ENCODE measurements at places on chromosomes 7 and 10.
A peak's percentile ranks its signal among the peaks of the same experiment; 100 is the strongest.

DNA sequence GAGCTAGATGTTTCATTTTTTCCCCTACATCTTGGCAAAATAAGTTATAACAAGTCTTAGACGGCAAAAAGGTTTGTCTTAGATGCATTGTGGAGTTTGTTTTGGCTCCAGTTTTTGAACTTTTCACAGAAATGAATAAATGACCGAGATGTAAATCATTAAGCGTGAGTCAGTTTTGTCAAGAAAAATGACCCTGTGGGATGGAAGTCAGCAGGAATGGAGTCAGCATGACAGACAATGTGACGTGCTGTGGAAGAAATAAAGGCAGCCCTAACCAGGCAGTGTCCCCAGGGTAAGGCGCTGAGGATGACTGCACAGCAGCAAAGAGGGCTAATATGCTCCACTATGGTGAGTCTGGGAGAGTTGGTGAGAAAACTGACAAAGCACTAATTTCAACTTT, 163.2 kb downstream of the NOC3L start:
- DNase-seq, result no peak

- DNase-seq, result no peak
Measured at GRCh38 chr10:85761906-85762445, 604.6 kb downstream of the GRID1 start.

DNA sequence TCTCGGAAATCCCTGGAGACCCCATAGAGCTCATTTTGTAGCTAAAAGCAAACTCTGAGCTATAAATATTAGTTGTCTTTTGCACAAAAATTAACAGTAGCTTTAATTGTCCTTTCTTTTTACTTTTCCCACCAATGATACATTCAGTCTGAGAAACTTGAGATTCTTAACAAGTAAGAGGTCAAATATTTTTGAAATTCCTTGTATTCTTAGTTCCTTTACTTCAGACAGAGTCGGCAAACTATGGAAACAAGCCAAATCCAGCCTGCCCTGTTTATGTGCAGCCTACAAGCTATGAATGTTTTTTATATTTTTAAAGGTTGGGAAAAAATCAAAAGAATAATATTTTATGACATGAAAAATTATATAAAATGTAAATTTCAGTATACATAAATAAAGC, 146.6 kb downstream of the CTNNA3 start:
- DNase-seq, result no peak

DNA sequence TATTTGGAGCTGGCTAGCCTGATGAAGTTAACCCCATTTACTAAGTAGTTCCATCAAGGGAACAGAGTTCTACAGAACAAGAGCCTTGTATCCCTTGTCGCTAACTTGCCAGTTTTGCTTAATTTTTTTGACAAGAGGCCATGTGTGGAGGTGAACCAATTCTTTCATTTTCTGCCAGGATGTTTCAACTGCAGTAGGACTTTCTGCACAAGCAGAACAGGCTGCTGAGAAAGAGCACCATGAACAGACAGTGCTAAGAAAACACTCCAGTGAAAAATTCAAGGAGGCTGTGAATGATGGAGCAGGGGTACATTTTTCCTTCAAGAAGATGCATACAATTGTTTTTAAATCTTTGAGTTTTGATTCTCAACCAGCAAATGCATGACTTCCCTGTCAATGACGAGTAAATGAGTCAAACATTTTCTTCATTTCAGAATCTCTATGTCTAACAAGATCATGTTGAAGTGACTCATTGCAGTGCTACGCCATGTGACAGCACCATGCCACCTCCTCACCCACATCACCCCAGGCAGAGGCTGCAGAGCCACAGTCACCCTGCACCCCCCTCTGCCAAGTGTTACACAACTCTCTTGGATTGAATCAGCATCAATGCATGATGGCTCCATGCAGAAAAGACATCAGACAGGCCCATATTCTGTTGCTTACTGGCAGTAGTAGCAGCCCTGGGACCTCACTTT, 193.1 kb downstream of the COBL start:
- DNase-seq, result peak; percentile 70

DNA sequence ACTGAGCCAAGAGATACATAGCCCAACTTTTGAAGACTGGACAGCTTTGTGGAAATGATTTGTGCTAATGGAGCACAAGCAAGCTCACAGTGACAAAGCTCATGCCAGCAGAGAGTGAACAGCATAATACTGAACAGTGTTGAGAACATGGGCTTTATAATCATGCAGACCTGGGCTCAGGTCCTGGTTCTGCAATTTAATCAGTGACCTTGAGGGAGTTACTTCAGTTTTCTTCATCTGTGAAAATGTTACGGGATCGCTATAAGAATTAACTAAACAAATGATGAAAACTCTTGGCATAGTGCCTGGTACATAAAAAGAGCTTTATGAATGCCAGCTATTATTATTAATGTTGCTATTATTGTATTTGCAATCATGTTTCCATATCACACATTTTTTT, 690.5 kb upstream of the LRRN3 start:
- no peak for DNase-seq

GRCh38 chr10:96829029-96829773, 2.9 kb upstream of the LCOR start:
- DNase-seq, result no peak

- peak; percentile 58 for DNase-seq
Measured at GRCh38 chr7:102415685-102416225, 17.6 kb upstream of the ORAI2 start.

DNA sequence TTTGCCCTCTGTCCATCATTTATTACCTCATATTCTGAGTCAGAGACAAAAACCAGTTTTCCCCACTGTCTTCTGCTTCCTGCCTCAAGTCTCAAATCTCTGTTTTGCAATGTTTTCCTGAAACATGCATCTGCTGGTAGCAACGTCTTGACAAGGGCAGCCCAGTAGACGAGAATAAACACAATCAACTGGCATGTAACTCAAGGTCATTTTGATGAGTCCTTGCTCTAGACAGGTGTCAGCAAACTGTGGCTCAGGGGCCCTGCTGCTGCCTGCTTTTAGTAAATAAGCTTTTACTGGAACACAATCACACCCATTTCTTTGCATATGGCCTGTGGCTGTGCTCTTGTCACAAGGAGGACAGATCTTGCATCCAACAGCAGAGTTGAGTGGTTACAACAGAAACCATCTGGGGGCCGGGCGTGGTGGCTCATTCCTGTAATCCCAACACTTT, 59.8 kb downstream of the ITIH5 start:
- no peak for DNase-seq

GRCh38 chr7:108660465-108660864, 90.8 kb downstream of the DNAJB9 start:
- DNase-seq, result no peak

DNA sequence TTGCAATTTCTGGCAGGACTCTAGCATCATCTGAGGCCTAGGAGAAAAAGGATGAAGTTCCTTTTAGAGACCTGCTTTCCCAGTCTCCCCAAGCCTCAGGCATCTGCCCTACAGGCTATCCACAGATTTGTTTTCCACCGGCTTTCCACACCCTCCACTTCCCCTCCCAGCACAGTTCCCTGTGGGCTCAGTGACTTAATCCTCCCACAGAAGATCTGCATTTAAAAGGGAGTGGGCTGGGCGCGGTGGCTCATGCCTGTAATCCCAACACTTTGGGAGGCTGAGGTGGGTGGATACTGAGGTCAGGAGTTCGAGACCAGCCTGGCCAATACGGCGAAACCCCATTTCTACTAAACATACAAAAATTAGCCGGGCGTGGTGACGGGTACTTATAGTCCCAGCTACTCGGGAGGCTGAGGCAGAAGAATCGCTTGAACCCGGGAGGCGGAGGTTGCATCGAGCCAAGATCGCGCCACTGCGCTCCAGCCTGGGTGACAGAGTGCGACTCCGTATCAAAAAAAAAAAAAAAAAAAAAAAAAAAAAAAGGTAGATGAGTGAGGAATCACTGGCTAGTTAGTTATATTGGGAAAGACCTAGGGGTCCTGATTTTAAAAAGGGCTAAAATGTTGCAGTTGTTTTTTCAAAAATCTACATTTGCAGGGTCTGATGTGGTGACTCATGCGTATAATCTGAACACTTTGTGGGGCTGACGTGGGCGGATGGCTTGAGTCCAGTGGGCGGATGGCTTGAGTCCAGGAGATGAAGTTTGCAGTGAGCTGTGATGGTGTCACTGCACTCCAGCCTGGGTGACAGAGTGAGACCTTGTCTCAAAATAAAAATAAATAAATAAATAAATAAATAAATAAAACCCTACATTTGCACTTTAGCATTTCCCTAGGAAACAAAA, 119.5 kb downstream of the BAMBI start:
- no peak for DNase-seq

- no peak for DNase-seq
Measured at GRCh38 chr10:43153901-43154300, 15.7 kb downstream of the CSGALNACT2 start.

- no peak for DNase-seq
Measured at GRCh38 chr7:106978425-106979420, 65.8 kb upstream of the PRKAR2B start.

- DNase-seq, result no peak
Measured at GRCh38 chr10:102781090-102781920, 37.6 kb downstream of the WBP1L start.

DNA sequence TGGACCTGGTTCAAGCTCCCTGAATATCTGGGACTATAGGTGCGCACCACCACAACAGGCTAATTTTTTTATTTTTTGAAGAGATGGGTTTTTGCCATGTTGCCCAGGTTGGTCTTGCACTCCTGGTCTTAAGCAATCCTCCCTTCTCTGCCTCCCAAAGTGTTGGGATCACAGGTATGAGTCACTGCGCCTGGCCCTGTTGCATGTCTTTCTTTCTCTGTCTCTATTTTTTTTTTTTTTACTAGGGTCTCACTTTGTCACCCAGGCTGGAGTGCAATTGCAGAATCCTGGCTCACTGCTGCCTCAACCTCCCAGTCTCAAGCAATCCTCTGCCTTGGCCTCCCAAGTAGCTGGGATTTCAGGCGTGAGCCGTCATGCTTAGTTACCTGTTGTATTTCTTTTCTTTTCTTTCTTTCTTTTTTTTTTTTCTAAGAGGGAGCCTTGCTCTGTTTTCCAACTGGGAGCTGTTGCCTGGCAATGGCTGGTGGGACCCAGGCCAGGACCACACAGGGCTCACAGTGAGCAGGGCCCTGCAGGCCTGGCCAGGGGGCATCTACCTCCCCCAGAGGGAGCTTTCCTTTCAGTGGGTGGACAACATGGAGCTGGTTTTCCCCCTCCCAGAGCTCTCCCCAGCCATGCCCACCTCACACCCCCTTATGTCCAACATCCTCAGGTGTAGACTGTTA, 6.0 kb downstream of the MYL7 start:
- no peak for DNase-seq

DNA sequence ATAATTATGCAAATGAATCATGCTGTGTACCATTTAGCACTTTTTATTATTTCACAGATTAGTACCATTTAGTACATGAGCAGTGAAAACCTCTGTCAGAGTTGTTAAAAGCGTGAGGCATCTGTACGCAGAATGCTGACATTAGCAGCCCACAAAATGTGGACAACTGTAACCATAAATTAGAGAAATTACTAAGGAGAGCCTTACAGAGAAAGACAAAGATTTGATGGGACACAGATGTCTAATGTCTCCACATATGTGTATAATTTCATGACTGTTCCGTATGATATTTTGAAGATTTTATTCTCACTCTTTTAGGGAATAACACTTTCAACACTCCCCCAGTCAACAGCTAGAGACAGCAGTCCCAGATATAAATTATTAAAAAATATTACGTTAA, 414.0 kb upstream of the ANKRD30A start:
- no peak for DNase-seq

DNA sequence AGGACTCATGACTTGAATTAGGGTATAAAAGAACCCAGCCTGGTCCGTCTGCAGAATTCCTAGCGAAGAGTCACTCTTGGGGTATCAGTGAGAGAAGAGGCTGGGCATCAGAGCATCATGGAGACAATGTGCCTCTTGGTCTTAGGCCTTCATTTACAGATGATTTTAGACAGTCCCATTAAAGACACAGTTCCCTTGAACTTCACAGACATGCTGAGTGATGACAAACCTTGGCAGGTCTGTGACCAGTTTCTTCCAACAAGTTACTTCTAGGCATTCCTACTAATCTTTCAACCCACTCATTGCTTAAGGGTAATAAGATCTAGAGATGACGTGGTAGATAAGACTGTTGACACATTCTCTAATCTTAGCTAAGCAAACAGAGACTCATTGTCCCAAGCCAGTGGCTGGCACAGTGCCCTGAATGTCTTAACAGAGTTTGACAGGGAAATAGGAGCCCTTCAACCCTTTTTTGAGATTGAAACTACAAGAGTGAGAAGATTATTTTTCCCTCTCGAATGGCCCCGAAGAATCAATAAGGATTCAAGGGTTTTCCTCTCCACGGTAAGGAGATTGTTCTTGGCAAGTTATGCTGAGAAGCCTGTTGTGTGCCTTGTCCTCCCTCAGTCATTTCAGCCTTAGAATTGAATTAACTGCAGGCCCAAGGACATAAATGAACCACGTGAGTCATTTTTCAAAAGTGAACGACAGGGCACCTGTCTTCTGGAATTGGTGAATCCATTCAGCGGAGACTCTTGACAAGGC, 281.1 kb downstream of the CCDC3 start:
- DNase-seq, result no peak

DNA sequence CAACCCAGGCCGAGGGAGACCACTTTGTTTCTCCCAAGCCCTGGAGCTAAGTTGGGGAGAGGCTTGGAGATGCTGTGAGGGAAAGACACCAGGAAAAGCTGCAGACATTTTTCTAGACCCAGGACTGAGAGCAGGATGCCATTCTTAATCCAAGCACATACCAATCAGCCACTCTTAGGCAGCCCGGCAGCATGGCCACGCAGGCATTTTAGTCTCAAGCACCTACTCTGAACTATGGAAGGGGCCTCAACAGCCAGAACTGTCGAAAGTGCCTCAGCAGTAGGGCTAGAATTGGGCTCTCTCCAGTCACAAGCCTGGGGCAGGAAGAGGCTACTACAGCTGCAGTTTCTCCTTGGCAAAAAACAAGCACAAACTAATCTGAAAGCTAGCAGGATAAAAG, 57.8 kb downstream of the GCC1 start:
- DNase-seq, result no peak

GRCh38 chr7:114070246-114070645, 151.4 kb upstream of the PPP1R3A start:
- DNase-seq, result no peak

DNA sequence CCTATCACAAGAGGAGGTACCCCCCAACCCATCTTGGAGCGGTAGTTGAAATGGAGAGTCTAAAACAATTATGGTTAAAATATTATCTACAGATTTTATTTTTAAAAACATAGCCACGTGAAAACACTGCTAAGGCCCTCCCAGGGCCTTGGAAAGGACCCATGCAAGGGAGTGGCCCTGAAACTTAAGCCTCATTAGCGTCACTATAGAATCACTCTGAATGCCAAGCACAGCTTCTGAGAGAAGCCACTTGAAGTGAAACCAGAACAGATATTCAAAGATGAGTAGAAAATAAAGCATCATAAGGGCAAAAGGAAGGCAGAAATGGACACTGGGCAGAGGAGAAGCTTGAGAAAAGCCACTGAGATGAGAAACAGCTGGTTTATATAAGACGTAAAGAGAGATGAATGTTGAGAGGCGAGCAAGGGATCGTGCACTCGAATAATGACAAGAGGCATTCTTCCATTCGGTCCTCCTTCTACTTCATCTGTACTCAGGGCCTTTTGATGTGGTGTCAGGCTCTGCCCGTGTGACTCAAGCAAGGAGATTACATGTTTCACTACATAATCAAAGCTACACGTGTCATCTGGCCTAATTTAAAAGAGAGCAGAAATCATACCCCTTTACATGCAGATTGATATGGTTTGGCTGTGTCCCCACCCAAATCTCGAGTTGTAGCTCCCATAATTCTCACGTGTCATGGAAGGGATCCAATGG, 33.4 kb upstream of the SLC39A12 start:
- DNase-seq, result no peak
